Activated CD8-positive, alpha-beta memory T cell treated with anti-CD3 and anti-CD28 coated beads for 1 hour (primary cell): ENCODE measurements at places on chromosomes 2 and 18.

- no peak for DNase-seq
Observed at GRCh38 chr2:237474442-237474911, 12.6 kb upstream of the MLPH start.

GRCh38 chr2:168180914-168181313 lies 66.5 kb downstream of the STK39 start:
- DNase-seq, result no peak

DNA sequence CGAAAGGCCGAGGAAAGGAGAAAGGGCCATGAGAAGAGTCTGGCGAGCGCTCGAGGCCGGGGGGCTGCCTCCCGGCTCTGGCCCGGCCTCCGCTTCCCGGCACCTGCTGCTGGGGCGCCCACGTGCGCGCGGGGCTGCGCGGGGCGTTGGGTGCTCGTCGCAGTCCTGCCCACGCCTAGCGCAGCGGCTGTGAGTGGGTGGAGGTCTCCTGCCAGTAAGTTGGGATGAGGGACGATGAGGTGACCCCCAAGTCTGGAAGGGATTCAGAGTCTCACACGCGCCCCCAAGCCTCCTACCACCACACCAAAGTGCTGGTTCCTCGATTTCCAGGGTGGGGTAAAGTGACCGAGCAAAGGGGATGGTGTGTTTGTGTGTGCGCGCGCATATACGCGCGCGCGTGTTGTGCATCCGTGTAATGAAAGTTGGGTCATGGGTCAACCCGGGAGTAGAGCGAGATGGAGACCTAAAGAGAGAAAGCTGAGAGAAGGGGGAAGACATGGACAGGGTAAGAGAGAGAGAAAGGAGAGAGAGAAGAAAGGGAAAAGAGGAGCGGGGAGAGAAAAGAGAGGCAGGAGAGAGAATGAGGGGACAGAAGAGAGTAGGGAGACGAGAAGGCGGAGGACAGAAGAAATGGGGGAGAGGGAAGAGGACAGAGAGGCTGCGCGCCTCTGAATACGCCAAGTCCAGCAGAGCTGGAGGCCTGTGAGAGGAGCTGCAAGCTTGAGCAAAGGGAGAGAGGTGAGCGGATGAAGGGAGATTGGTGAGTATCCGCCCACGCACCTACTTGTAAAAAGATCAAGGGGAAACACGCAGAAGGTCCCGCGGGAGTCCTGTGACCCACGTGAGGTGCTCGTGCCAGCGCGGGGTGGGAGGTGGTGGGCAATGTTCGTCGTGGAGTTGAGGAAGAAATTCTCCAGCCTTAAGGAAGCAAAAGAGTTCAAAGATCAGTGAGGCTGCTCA lies 1.7 kb upstream of the NETO1 start:
- DNase-seq, result no peak

GRCh38 chr2:9335322-9335832 lies 88.0 kb downstream of the ITGB1BP1 start:
- no peak for DNase-seq

GRCh38 chr2:144834998-144835633 lies 315.2 kb upstream of the ZEB2 start:
- no peak for DNase-seq

GRCh38 chr2:202847693-202848524 lies 23.7 kb downstream of the ICA1L start:
- no peak for DNase-seq

- no peak for DNase-seq
Observed at GRCh38 chr2:117948615-117949014, 65.3 kb downstream of the CCDC93 start.

DNA sequence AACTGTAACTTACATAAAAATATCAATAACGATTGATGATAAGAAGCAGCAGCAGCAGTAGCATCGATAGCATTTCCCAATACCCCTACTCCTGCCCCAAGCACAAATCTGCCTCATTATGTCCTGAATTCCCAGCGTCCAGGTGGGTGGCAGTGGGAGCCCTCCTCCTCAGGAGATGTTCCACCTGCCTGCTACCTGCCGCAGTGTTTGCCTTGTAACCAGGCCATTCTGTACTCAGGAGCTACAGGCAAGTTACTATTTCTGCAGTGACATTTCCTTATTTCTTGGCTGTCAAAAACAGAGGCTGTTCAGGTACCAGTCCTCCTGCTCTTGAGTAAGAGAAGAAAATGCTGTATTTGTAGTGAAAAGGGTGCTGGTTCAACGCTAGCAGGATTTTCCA lies 236.4 kb downstream of the CNTNAP5 start:
- no peak for DNase-seq

GRCh38 chr2:14827226-14828023 lies 194.9 kb downstream of the LRATD1 start:
- DNase-seq, result no peak

GRCh38 chr18:49028801-49029506 lies 78.2 kb upstream of the SMAD7 start:
- DNase-seq, result no peak

DNA sequence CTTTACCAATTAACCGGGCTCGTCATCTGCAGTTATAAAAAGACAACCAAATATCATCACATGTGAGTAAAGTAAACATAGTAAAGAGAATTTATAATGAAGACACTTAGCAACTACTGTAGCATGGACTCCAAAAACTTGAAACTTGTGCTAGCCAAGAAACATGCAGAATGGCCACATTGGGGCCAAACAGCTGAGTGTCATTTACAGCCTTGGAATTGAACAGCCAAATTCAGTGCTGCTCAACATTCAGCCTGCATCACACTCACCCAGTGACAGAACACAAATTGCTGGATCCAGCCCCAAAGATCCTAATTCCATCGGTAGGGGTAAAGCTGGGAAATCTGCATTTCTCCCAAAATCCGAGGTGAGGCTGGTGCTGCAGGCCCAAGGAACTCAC lies 224.8 kb upstream of the GYPC start:
- DNase-seq, result no peak
